GM13976 (cell line): ENCODE measurements at places on chromosomes 12 and 14.
A peak's percentile ranks its signal among the peaks of the same experiment; 100 is the strongest.

DNA sequence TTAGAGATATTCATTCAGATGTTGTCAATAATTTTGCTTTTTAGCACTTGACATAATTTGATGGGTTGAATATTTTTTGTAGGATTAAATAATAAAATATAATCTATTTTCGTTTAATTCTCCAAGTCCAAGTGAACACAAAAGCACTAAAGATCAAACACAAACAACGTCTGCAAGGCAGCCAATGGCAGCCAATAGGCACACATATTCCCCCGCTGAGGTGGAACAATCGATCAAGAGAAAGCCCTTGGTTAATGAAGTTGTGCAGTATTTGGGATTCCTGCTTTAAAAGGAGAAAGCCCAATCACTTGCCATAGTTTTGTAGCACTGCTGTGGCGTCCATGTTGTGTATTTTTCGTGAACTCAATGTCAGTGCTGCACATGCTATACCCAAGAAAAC, 1.5 kb downstream of the DHRS7 start:
- DNase-seq, result no peak

- peak; percentile 5 for DNase-seq
These were observed 254.4 kb upstream of the CCDC196 start for GRCh38 chr14:66231820-66232219.

DNA sequence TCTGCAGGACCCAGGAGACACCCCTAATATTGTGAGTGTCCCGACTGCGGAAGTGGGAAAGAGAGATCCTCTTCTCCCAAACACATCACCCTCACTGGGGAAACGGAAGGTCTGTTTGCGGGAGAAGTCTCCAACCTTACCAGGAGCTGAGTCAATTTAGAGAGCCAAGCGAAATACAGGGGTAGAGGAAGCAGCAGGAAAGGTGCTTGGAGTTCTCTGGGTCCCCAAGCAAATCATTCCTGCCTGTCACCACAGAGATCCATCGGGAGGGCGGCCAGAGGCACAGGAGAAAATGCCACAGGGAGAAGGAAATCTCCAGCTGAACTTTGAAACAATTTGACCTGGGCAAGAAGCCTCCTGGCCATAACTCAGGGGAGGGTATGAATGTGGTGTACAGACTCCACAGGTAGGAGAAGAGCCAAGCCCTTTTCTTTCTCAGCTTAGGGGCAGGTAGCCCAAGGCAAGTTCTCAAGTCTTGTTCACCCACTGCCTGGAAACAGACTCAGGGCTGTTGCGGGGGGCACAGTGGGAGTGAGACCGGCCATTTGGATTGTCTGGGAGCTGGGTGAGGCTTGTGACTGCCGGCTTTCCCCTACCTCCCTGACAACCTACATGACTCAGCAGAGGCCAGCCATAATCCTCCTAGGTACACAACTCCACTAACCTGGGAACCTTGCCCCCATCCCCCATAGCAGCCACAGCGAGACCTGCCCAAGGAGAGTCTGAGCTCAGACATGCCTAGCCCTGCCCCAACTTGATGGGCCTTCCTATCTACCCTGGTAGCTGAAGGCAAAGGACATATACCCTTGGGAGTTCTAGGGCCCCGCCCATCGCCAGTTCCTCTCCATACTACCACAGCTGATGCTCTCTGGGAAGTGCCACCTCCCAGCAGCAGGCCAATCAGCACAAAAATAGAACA, 211.9 kb upstream of the ARHGAP5 start:
- no peak for DNase-seq

DNA sequence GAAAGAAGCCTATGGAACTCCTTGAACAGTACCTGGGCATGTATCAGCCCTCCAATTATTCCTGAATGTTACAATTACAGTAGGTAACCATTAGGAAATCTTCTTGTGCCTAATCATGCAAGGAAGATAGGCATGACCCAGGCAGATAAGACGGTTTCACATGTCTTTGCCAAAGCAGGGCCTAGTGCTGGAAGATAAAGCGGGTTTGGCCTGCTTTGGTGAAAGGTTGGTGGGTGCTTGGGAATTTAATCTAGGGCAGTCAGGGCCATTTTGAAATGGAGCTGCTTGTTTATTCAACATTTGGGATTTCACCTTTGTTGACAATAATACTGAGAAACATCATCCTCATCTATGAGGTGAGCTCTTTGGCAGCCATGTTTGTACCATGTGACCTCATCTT, 12.5 kb upstream of the SRSF5 start:
- DNase-seq, result no peak

DNA sequence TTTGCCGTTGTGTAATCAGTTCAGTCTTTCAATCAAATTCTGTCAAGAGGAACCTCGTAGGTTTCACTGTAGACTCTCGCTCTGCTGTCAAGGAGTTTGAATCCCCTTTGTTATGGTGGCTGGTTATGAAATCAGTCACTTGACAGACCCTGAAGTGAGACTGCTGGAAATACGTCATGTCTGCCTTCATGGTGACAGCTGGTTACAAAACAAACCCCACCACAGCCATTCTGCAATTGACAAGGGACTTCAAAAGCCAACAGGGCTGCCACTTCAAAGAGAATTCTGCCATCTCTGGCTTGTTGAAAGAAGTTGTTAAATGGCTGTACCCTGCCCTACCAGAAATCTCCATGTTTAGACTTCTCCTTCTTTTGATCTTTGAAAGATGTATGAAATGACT, 286.9 kb downstream of the ERC1 start:
- peak; percentile 19 for DNase-seq

DNA sequence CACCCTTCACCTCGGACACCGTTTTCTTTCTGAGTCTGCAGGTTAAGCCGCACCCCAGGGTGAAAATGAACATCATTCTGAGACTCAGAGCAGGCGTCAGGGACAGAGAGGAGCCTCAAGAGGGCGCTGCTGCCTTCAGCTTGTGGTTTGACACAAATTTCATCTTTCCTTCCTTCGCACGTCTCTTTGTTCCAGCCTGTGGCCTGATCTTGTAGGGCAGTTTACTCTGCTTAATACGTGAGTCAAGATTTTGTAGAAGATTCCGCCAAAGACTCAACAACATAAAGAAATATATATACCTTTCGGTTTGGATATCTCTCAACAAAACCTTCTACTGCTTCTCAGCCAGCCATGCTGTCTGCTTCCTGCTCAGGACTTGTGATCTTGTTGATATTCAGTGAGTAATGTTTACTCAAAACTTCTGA, 329.3 kb upstream of the OR4E1 start:
- DNase-seq, result no peak
